ENCODE measurements at places on chromosomes 1 and 21. TPM values are rescaled to one million over a fixed set of nuclear protein-coding genes. Genes with fewer than 3 reads are reported as not detected.

Gene SKI
- polyA plus RNA-seq, result 5.1 TPM

Gene CD244
- not detected for polyA plus RNA-seq

Gene PGBD5
- polyA plus RNA-seq, result 0.07 TPM

DNA sequence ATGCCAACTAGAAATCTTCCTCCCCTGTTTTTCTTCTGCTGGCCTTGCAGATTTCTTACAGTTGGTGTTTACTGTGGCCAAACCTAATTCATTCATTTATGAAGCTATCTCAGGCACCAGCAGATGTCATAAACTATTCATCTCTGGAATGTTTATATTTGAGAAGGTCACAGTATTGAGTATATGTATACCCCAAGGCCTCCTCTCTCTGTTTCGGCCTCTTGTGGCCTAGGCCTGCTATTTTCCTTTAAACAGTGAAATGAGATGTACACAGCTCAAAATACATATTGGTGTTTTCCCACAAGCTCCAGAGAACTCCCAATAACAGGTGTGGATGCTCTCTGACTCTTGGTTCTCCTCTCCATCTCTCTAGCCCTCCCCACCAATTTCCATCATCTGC lies 520.7 kb upstream of the CAMK1G start:
- DNase-seq, result no peak

DNA sequence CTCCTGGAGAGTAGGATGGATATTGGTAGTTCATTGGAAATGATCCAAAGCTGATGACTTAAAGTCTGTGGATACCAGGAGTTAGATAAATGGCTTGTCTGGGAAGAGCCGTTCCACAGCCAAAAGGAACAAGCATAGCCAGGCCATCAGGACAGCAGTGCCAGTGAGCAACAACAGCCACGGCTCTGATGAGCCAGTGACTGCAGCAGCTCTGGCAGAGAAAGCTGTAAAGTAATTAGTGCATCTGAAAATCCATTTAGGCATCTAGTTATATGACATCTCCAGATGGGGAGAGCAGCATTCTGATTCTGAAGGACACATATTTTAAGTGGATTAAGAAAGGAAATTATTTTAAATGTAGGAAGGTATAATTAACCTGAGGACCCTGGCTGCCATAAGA lies 256.2 kb upstream of the PLXNA2 start:
- DNase-seq, result no peak

GRCh38 chr1:172638885-172639831 lies 19.7 kb upstream of the FASLG start:
- peak; percentile 76 for DNase-seq

All from BJ (cell line).